Stimulated activated CD4-positive, alpha-beta T cell treated with anti-CD3 and anti-CD28 coated beads, Interleukin-12 subunit alpha, Interleukin-12 subunit beta, amount 100 ng/mL, for 48 hours (primary cell): ENCODE measurements at places on chromosomes 16 and 17.

DNA sequence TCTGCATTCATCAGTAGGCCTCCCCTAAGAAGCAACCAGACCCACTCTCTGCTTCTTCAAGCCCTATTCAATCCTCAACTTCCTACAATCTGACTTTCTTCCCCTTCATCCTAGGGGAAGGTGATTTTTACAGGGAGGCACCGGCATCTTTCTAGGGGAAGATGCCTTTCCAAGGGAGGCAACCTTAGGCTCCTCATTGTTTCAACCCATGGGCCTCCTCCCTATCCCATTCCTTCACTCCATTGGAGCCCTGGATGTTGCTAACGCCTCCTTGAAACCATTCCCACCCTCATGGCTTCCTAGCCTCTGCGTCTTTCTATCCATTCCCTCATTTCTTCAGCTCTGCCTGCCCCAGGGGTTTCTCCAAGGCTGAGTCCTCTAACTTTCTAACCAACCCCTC lies 2.7 kb upstream of the CUEDC1 start:
- DNase-seq, result no peak

GRCh38 chr16:48914070-48914469 lies 304.1 kb upstream of the N4BP1 start:
- no peak for DNase-seq

- DNase-seq, result peak; percentile 41
Measured at GRCh38 chr17:1294157-1294717, 14.8 kb downstream of the TRARG1 start.

GRCh38 chr16:35685085-35685484 lies 2225.7 kb downstream of the TP53TG3F start:
- DNase-seq, result no peak

GRCh38 chr17:32349503-32349853 lies 479 bp upstream of the ZNF207 start:
- no peak for DNase-seq

- no peak for DNase-seq
Measured at GRCh38 chr17:7437950-7438614, 1.2 kb upstream of the FGF11 start.

GRCh38 chr17:8696426-8696825 lies 48.2 kb downstream of the CCDC42 start:
- no peak for DNase-seq

DNA sequence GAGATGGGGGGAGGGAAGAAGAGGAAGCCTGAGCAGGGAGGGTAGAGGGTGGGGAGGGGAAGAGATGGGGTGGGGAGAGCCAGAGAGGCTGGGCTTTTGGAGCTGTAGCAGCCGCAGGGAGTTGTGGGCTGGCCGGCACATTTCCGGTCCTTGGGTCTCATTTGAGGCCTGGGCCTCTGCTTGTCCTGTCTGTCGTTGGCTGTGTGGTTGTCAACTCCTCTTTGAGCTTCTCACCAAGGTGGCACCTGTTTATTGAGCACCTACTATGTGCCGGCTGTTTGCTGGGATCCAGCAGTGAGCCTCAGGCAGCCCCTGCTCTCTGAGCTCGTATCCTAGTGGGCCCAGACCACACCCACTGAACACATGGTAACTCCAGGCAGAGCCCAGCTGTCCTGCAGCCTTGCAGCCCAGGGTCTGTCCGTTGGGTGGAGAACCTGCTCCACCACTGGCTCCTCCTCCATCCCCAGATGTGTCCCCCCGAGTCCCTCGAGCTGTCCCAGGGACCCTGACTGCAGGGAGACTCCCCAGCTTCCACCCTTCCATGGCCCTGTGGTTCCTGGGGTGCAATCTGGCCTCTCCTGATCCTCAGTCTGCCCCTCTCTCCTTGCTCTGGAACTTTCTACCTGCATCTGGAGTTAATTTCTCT lies 164.9 kb downstream of the IRF8 start:
- no peak for DNase-seq

DNA sequence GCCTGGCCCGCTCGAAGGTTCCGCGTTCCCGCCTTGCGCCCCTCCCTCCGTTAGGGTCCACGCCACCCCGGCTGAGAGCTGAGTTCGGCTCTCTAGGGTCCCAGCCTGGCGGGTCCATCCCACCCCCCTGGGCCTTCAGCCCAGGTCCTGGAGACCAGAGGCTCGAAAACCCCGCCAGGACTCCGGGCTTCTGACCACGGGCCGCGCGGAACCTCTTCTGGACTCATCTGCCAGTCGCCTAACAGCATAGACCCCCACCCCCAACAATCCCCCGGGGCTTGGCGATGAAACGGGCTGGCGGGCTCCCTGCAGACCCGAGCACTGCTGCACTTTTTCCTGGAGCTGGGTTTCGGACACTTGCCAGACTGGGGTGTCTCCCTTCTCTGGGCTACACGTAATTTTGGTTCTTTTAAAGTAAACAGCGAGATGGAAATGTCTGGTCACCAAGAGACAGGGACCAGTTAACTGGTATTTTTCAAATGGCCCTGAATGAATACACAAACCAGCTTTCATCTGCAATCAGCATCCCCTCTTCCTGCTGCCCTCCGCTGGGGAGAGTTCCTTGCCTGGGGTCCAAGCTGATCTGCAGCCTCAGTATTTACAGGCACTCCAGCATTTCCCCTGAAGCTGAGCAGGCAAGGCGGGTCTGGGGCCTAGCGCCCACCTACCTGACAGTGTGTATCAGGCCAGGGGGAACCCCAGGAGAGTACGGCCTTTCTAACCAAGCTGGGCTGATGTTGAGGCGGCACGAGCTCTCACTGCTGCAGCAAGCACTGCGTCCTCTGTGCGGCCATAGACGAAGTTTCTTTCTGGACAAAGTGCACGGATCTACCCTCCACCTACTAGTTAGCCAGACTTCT lies 639 bp upstream of the TRIM65 start:
- DNase-seq, result no peak

- no peak for DNase-seq
Measured at GRCh38 chr16:67760206-67760955, 41.3 kb upstream of the GFOD2 start.

DNA sequence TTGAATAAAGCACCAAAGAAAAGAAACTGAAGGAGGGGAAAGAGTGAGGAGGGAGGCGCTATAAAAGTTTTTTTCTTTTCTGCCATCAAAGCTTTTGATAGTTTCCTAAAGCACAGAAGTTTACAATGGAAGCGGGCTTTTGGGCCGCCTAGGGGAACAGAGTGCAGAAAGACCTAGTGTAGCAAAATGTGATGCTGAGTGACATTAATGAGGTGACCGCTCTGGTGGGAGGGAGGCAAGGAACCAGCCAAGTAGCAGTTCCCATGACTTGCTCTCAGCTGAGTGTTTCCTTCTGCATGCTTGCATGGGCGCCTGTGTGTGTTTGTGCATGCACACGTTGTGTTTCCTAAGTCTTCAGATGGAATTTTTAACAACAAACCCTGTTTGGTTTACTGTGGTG lies 15.5 kb downstream of the MSI2 start:
- no peak for DNase-seq

DNA sequence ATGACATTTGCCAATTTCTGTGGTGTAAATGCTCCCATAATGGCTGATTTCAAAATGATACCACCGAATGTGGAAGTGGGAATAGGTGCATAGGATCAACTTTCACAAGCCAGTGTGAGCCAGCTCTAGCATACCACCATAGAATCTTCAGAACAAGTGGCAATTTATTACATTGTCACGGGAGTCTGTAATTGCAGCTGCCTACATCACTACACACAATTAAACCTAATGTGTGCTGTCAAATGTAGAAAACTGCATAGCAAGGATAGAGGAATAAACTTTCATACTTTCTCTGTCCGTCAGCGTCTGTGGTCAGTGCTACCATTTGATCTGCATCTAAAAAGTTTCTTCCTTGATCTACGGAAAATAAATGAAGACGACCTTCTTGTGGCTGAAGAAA lies 417.8 kb upstream of the TOM1L1 start:
- no peak for DNase-seq

GRCh38 chr16:87054856-87055255 lies 262.3 kb downstream of the C16orf95 start:
- DNase-seq, result no peak

DNA sequence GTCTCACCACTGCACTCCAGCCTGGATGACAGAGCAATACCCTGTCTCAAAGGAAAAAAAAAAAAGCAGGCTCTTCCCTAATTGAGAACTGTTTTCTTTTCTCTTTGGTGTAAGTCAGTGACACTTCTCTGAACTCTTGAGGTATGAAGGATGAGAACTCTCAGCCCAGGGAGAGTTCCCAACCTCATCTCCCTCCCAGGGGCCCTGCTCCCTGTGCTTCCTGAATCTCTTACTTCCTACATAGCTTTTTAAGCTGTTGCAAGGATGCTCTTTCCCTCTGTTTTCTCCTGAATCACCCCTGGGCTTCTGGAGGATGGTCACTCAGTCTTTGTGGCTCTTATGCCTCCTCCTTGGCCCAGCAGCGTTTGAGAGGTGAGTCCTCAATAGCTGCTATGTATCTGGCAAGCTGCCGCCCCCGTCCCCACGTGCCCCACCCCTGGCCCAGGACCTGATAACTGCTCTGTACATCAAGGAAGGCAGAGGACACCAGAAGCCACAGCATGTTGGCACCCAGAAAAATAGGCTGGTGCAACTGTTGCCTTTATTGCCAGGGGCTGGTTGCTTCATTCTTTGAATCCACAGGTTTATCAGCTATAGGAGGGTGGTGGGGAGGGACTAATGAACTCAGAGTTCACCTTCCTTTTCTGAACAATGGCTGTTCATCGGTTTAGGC lies 24.0 kb downstream of the IGF2BP1 start:
- DNase-seq, result no peak

DNA sequence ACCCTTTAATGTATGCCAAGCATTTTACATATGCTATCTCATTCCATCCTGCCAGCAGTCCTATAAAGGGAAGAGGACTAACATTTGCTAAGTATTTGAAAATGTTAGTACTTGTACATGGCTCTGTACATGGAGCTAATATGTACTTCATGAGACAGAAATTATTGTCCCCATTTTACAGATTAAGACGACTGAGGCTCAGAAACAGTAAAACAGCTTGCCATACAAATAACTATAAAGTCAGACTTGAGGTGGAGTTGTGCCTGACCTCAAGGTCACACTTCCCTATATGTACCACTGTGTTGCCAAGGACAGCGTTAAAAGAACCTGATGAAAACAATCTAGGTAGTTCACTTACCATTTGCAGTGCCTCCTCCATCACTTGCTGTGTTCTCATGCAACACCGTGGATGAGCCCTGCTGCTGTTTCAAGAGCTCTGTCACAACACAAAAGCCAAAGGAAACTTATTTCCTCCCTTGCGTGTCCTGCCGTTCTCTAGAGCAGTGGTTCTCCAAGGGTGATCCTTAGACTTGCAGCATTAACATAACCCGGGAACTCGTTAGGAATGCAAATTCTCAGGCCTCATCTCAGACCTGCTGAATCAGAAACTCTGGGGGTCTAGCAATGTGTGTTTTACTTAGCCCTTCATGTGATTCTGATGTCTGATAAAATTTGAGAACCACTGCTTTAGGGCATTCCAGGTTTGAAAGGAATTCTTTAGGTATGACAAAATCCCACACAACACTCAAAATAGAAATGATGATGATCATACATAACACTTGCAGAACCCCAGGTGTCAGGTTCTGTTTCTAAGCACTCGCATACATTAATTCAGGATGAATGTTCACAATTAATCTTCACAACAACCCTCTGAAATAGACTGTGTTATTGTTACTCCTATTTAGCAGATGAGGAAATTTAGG lies 51.2 kb upstream of the MTMR4 start:
- DNase-seq, result no peak

GRCh38 chr16:51734220-51734619 lies 583.1 kb upstream of the SALL1 start:
- no peak for DNase-seq

- no peak for DNase-seq
Measured at GRCh38 chr17:32355649-32356377, 5.9 kb downstream of the ZNF207 start.

DNA sequence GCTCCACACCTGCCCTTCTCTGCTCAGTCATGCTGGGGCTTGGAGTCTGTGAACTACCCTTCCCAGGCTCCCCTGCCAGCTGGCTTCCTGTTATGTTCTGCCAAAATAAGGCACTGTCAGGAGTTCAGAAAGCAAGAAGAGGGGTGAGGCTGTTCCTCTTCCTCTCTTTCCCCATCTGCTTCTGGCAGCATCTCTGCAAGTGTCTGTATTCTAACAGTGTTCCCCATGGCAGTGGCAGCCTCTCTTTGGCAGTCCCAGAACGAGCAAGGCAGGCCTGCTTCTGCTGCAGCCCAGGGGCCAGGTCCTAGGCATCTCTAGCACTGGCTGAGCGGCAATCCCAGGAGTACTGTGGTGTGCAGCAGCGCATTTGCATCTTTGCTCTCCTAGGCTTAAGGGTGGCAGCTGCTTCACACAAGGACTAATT lies 219.1 kb downstream of the STX8 start:
- no peak for DNase-seq

DNA sequence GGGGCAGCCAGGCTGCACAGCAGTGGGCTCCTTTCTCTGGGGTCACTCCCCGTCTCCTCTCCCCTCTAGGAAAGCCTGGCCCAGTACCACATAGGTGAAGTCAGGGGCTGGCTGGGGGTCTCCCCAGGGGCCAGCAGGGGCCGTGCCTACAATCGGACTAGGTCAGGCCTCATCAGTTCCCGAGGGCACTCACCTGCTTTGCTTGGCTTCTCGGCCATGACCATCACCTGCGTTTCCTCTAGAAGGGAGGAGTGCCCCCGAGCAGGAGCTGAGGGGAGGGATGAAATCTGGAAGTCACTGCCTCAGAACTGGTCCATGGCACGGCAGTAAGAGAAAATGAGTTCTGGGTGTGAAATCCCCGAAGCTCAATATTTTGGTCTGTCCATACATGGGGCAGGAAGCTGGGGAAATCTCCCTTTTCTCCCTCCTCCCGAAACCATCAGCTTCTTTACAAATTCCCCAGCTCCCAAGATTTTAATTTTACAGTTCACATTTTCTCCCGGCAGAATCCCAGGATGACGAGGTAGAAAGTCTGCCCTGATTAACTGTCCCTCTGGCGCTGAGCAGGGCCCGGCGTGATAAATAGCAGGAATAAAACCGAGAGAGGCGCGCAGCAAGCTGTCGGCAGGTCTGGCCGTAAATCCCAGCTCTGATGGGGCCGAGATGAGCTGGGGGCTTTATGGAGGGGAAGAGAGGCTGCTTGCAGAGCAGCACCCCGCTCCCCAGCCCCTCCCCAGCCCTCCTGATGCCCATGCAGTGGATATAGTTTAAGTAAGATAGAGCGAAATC lies 172.1 kb downstream of the RBFOX3 start:
- no peak for DNase-seq

- DNase-seq, result no peak
Measured at GRCh38 chr17:901191-901950, 78.2 kb downstream of the NXN start.
